ENCODE measurements at places on chromosomes 3 and 15.

- peak; percentile 11 for DNase-seq
Measured at GRCh38 chr3:31253782-31254181, 278.9 kb upstream of the STT3B start.

GRCh38 chr3:3109407-3110298, 521 bp downstream of the IL5RA start:
- peak; percentile 7 for DNase-seq

GRCh38 chr3:79515072-79515471, 252.7 kb downstream of the ROBO1 start:
- no peak for DNase-seq

GRCh38 chr3:139937674-139938279, 2.8 kb downstream of the CLSTN2 start:
- peak; percentile 56 for DNase-seq

DNA sequence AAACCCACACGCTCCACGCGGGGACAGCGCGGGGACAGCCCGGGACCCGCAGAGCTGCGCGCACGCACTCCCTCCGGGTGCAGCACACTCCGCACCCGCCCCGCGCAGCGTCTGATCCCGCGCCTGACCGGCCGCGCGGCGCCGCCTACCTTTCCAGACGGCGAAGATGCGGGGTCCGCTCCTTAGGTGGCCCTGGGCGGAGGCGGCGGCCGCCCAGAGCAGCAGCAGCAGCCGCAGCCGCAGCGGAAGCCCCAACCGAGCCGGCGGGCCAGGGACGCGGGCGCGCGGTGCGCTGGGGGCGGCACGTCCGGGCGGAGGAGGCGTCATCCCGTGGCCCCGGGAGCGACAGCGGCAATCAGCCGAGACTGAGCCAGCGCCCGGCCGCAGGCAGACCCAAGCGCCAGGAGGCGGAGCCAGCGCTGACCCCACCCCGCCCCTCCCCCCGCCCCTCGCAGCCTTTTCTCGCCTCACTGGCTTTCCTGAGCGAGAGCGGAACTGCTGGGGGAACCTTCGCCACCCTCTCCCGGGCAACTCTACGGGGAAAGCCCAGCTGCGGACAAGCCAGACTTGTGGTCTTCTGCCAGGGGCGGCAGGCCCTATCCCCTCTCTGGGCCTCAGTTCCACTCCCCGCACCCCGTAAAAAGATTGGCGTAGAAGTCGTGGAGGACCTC, at the start of gene SEMA7A:
Gene SEMA7A, minus strand, starts transcription at position 367 of the 671 bp plus-strand sequence. Its CDS starts 40 bp downstream, at position 327.
- DNase-seq = peak; percentile 70

DNA sequence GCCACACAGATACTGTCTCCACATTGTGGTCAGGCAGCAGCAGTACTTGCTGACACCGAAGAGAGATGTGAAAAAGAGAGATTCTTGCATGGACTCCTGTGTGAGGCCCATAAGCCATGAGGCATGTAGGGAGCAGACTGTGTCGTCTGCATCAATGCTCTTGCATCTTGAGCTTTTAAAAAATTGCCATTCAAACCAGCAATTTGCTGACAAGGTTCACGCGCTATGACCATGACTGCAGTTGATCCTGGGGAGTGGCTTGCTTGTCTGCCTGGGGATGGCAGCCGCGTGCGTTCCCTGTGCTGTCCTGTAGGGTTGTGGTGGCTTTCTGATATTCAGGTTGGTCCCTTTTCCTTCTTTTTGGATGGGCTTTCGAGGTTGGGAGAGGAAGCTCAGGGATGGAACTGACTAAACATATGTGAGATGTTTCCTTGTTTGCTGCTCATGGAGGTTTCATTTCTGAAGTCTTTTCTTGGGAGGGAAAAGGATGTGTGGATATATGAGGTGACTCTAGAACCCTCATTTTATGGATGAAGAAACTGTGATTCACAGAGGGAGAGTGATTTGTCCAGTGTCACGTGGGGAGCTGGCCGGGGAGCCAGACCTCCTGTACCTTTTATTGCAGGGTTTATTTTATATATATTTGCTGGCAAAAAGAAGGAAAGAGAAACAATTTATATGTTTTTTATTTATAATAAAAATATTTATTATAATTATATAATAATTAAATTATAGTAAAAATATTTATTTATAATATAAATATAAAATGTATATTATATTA, 48.6 kb downstream of the LPP start:
- no peak for DNase-seq

- no peak for DNase-seq
Measured at GRCh38 chr3:105399611-105400010, 32.9 kb downstream of the ALCAM start.
